ENCODE measurements at places on chromosomes 3 and 15.

GRCh38 chr3:189449084-189449483, 182.1 kb upstream of the TP63 start:
- DNase-seq, result no peak

DNA sequence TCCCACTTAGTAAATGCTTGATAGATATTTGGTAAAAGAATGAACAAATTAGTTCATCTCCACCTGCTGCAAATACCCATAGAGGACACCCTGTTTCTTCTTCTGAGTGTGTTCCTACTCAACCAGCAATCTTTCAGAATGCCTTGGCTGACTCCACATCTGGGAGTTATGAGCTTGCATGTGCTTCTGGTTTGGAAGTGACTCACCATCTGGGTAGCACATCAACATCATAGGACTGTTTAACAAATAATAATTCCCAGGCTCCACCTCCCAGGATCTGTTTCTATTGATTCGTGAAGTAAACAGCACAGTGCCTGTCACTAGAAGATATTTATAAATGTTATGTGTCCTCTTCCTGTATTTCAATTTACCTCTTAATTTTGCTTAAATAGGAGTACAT, 580.1 kb downstream of the ROBO2 start:
- no peak for DNase-seq

DNA sequence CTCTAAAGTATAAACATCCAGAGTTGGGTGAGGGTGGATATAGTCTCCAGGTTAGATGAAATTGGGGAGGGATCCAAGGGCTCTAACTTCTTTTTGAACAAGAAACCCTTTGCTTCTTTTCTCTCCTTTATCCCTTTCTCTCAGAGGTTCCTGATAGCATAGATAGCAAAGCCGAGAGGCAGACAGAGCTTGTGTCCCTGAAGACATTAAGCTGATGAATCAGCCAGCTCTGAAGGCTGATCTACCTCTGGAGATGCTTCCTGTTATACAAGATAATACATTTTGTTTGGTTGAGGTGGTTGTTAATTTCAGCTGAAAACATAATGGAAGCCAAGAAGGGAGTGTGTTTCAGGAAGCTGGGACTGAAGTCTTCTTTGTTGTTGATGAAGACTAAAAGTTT, 193.2 kb downstream of the PDCD6IP start:
- no peak for DNase-seq

GRCh38 chr3:192855434-192855833, 62.2 kb downstream of the MB21D2 start:
- no peak for DNase-seq

DNA sequence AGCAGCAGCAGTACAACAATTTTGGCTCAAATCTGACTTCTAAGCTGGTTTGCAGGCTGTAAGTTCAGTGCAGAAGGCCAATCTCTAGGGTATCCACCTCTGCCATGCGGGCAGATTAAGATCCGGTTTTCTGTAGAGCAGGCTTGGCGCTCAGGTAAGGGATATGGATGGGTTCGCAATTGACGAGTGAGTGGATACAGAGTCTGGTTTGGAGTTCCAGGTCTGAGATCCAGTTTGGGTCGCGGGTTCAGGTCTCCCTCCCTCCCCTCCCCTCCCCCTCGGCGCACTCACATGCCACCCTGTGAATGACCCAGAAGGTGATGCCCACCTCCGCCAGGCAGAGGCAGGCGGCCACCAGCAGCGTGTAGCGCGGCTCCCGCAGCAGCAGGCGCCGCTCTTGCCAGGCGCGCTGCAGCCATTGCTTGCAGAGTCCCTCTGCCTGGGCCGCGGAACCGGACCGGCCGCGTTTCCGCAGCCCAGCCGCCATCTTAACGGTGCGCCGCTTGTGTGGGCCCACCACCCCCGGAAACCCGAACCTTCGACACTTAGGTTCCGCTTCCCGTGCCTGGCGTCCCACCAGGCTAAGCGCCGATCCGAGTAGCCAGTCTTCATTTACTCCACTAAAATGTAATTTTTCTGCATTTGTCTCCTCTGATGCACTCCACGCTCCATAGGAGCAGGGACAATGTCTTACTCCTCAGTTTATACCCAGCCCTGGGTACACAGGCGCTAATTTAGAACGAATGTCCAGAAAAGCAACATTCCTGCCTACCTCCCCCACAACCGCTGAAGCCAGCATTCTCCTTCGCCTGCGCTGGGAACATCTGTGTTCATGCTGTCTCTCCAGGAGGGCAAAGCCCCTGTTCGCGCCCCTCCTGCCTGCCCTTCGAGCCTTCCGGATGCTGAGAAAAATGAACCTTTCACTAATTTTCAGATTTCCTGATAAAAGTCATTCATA, at the start of gene ALG3:
Gene ALG3, minus strand, starts transcription at position 509 of the 958 bp plus-strand sequence. Its CDS starts 22 bp downstream, at position 487.
- DNase-seq, result peak; percentile 91

DNA sequence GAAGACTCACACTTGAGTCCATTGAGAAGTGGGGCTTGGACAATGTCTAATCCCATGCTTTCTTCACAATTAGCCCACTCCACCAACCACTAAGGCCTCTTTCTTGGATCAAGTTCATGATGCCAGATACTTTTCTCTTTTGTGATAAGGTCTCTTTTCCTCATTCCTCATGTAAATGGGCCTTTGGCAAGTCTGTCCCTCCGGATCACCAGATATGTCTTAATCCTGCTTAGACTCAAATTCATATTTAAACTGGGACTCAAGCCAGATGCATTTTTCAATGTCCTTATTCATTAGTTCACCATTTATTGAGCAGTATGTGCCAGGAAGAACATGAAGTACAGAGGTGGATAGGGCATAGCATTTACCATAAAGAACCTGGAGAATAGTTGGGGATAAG, 671.1 kb downstream of the TBL1XR1 start:
- no peak for DNase-seq

DNA sequence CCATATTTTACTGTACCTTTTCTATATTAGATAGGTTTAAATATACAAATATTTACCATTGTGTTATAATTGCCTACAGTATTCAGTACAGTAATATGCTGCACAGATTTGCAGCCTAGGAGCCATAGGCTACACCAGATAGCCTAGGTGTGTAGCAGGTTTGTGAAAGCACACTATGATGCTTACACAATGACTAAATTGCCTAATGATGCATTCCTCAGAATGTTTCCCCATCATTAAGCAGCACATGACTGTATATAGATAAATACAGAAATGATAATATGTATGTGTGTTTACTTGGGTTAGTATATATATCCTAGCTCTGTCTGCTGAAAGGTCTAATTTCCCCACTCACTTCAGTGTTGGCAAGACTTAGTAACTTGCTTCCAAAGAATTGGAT, 65.8 kb downstream of the MYL3 start:
- DNase-seq, result no peak

GRCh38 chr3:171685116-171685895, 125.0 kb downstream of the PLD1 start:
- no peak for DNase-seq

GRCh38 chr15:43094416-43095030, 11.3 kb downstream of the UBR1 start:
- DNase-seq, result no peak

GRCh38 chr3:133662278-133662651, 524 bp upstream of the TOPBP1 start:
- no peak for DNase-seq

DNA sequence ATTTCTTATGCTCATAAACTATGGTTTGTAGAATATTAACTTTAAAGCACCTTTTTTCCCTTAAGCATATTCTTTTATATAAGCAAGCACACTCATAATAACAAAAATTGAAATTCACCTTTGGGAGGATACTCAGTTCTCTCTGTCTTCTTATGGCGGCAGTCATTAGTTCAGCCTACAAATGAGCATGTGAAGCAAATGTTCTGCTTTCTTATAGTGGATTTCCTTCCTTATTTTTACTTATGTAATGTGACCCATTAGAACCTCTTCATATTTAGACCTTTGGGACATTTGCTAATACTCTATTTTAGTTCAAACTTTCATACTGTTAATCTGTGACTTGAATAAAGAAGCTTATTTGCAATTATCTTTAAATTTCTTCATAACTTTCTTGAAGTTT, at the start of gene P2RY13:
Gene P2RY13, minus strand, starts transcription at position 187 of the 400 bp plus-strand sequence. Its CDS starts 21 bp downstream, at position 166.
- DNase-seq, result no peak

DNA sequence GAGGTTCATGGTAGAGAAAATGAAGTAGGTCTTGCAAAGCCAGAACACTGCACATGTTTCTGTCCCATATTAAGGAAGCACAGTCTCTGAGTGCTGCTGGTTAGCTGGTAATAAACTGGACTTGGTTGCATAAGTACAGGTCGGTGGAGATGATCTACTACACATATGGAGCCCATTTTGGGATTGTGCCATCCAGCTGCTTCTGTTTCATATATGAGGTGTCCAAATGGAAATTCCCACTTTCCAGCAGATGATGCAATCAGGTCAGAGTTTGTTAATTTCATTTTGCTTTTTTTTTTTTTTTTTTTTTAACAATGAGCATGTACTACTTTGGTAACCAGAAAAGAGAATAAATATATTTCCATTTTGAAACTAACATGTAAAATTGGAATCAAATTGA, 122.6 kb downstream of the SATB1 start:
- DNase-seq, result no peak

DNA sequence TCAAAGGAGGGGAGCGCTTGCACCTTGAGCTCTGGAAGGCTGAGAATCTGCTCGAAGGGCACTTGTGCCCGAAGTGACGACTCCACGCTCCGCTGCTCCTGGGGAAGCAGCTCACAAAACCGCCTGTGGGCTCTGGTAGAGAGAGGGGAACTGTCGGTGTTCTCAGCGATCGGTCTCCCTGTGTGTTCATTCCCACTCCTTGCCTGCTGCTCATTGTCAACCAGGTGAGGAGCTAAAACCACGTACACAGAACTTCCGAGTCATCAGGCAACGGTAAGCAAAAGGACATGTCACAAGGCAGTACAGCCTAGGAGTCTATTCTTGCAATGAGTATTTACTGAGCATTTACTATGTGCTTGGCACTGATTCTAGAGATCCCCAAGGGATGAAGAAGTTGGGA, 1.5 kb downstream of the CIB1 start:
- no peak for DNase-seq

DNA sequence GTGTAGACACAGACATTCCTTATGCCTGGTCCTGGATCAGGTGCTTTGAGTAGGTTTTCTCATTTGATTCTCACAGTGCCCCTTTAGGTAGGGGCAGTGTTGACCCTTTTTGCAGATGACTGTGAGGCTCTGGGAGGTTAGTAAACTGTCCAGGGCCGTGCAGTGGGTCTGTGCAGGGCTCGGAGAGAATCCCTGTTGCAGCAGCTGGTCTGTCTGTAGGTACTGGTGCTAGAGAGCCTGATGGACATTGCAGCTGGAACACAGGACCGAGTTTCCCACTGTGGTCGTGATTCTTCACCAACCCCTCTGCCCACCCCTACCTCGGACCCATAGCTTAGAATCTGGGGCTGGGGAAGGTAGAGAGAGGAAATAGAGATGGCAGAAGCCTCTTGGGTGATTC, 51.8 kb downstream of the CHCHD6 start:
- DNase-seq, result no peak

DNA sequence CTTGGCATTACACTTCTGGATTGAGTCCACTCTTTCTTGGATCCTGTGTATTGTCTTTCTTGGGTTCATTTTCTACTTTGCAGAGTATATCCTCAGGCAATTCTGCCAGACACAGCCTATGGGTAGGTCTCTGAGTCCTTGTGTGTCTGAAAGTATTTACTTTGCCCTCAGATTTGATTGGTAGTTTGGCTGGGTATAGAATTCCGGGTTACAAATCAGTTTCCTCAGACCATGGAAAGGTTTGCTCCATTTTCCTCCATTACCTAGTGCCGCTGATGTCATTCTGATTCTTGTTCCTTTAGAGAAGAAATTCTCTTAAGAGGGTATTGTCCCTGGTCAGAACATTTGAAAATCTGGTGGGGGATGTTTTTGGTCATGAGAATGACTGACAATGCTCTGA, 133.2 kb downstream of the NUP210 start:
- DNase-seq, result no peak

DNA sequence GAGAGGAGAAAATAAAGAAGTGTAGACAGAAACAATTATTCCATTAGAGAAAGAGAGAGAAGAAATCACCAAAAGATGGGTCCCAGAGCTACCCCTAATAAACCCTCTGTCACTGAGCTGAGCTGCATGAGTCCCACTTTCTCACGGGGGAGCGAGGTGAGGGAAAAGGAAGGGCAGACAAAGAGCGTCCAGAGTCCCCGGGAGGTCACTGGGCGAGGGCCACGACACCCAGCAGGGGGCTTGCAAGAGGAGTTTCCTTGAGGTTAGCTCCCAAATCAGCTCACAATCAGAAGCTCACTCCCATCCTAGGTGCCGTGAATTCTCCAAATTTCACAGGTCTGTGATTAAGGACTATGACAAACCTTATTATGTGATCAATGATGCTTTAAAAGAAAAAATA, 62.3 kb downstream of the XXYLT1 start:
- DNase-seq, result no peak

DNA sequence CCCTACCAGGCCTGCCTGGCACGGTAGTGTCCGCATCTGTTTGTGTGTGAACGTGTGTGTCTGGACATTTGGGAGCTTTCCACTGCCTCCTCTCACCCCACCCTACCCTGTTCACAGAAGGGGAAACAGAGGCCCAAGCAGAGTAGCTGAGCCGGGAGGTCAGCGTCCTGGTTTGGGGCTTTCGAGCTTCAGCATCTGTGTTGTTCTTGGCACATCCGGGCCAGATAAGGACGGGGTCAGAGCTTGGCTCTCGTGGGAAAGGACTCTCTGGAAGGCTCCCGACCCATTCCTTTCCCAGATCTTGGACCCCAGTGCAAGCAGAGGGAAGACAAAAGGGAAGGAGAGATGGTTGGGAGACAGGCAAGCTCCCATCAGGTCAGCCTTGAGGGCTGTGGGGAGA, 6.3 kb upstream of the PTH1R start:
- no peak for DNase-seq

DNA sequence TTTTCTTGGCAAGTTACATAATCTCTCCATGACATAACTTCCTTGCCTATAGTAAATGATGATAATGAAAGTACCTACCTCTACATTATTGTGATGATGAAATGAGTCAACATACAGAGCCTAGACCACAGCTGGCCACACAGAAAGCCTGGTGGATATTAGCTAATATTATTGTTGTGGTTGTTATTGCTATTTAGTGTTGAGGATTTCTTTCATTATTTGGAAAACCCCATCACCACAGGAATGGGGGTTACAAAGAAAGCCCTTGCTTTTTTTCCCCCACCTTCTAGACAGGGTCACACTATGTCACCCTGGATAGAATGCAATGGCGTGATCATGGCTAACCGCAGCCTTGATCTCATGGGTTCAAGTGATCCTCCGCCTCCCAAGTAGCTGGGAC, 125.0 kb downstream of the PDZRN3 start:
- DNase-seq, result no peak

DNA sequence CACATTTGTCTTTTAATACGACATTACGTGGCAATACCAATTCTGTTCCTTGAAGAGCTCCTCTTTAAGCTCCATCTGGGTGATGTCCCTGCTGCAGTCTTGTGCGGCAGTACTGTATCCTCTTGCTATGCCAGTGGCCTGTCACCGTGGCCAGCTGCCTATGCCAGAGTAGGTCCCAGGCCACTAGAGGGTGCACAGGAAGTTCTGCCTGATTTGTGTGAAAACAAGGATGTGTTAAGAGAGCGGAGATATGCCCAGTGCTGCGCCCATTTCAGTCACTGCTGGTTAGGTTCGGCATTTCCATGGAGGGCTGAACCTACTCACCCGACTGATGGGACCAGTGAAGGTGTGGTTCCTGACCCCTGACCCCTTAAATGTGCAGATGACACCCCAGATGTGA, 25.2 kb downstream of the NIPA1 start:
- DNase-seq, result peak; percentile 32

- DNase-seq, result no peak
Observed at GRCh38 chr3:41701191-41701698, 260.7 kb downstream of the ULK4 start.

Data from glutamatergic neuron (in vitro differentiated cells).